Memory B cell (primary cell): ENCODE measurements at places on chromosomes 7 and 10.

GRCh38 chr7:68679459-68680234 lies 918.6 kb upstream of the AUTS2 start:
- no peak for DNase-seq

GRCh38 chr7:151017370-151017952 lies 6.8 kb downstream of the ATG9B start:
- no peak for DNase-seq

- DNase-seq: no peak
These were observed 2.5 kb upstream of the MAP3K8 start for GRCh38 chr10:30431435-30431911.

GRCh38 chr7:148807436-148807835 lies 76.7 kb downstream of the EZH2 start:
- no peak for DNase-seq

GRCh38 chr7:2165610-2166594 lies 66.8 kb downstream of the MAD1L1 start:
- DNase-seq: peak; percentile 13
